SK-N-SH (cell line): ENCODE measurements at places on chromosomes 6 and 20.

GRCh38 chr6:111583986-111584385 lies 21.7 kb downstream of the TRAF3IP2 start:
- DNase-seq = no peak

- DNase-seq = no peak
Measured at GRCh38 chr6:136210398-136211165, 39.5 kb downstream of the MTFR2 start.

DNA sequence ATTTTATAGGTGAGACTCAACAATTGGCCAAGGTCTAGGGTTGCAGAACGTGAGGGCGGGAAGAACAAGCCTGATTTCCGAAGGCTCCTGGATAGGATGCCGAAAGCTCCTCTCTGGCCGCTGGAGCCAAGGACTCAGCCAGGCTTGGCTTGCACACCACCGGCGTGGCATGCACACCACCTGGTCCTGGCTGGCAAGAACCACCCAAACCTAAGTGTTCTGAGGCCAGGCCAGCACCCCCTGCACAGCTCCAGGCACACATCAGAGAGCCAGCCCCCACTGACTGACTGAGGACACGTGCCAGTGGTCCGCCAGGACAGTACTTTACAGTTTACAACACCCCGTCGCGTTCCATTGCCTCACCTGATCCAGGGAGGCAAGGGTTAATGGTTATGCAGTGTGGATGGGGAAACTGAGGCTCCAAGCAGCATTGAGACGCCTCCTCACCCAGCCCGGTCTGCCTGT lies 414 bp downstream of the TGM2 start:
- no peak for DNase-seq

- peak; percentile 76 for DNase-seq
Measured at GRCh38 chr20:50303573-50304500, 113.2 kb downstream of the CEBPB start.

DNA sequence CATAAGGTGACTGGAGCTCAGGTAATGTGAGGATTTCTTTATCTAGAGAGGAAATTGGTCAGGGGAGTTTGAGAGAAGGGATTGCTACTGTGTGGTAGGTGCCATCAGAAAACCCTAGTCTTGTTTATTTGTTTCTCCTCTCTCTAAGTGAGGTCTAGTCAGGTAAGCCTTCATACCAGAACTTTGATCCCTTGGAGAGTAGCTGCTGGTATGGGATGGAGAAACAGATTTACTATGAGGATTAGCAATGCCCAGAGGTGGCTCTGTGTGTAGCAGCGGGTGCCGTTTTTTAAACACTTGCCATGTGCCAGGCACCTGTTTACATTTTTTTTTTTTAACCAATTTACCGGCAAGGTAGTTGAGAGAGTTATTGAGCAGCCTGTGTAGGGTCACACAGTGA lies 19.5 kb downstream of the CMTR1 start:
- DNase-seq = no peak

DNA sequence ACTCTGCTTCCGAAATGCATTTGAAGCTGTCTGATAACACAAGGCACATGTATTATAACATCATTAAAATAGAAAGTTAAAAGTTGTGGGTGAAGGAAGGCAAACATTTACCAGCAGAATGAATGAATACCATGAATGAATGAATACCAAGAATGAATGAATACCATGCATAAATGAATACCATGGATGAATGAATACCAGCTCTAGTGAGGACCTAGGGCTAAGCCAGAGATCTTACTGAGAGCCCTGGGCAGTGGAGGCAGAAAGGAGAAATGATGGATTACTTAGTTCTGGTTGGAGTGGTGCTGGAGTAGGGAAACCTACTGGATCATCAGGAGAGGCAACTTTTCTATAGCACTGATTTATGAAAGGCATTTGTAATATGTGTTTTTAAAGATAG lies 998.0 kb downstream of the KIF16B start:
- no peak for DNase-seq

DNA sequence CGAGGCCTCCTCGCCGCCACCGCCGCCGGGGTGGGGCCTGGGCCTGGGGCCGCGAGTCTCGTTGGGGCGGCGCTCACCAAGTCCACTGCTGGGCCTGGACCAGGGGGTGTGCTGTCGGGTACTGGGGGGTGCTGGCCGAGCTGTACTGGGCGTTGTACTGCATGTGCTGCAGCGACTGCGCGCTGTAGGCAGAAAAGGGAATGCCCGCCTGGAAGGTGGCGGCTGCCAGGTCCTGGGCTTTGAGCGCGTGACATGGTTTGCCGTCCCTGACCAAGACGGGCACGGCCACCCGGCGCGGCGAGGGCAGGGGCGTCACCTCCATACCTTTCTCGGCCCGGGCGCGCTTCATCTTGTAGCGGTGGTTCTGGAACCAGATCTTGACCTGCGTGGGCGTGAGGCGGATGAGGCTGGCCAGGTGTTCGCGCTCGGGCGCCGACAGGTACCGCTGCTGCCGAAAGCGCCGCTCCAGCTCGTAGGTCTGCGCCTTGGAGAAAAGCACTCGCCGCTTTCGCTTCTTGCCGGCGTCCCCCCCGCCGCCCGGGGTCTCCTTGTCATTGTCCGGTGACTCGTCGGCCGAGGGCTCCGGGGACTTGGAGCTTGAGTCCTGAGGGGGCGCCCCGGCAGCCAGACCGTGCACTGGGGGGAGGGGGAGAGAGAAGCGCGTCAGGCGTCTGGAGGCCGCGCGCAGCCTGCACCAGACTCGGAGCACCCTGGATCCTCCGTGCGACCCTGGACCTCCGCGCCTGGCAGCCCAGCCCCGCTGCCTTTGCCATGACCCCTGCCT lies 1.8 kb downstream of the NKX2-2 start:
- DNase-seq = peak; percentile 49

GRCh38 chr20:40741507-40742106 lies 52.6 kb upstream of the MAFB start:
- DNase-seq = no peak

GRCh38 chr6:150075034-150075421 lies 6.1 kb upstream of the ULBP3 start:
- DNase-seq = no peak

GRCh38 chr6:123316733-123317323 lies 319.9 kb downstream of the TRDN start:
- peak; percentile 0 for DNase-seq

GRCh38 chr6:139323511-139324300 lies 31.9 kb upstream of the TXLNB start:
- DNase-seq = peak; percentile 7

DNA sequence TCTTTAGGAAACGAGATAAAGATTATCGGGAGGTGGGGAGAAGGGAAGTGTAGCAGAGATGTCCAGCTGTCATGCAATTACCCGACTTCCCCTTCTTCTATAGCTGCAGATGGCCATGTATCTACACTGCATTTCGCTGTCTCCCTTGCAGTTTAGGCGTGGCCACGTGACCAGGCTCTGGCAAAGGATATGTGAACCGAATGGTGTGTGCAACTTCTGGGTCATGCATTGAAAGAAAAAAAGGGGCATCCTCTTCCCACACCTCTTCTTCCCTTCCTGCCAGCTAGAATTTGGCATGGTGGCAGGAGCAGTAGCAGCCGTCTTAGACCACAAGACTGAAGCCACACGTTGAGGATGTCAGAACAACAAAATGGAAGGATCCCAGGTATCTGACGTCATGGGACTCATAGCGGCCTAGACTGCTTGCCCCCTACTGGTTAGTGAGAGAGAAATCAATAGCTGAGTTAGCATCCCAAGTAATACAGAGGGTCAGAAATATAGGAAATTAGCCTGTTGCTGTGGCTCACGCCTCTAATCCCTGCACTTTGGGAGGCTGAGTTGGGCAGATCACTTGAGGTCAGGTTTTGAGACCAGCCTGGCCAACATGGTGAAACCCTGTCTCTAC lies 32.8 kb downstream of the TCF15 start:
- no peak for DNase-seq

DNA sequence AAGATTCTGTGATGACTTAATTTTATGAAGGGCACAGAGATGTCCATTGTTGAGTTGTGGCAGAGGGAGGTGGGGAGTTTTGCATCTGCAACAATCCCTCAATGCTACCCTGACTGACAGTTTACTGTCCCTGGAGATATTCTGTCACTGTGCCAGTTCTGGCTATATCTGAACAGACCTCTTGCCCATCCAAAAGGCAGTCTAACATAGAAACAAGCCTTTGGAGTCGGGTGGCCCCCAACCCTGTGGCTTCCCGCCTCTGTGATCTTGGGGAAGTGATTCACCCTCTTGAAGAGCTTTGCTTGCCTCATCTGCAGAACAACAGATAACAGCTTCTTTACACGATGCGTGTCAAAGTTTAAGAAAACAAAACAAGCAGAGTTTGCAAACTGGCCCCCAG lies 3.8 kb upstream of the E2F1 start:
- no peak for DNase-seq

DNA sequence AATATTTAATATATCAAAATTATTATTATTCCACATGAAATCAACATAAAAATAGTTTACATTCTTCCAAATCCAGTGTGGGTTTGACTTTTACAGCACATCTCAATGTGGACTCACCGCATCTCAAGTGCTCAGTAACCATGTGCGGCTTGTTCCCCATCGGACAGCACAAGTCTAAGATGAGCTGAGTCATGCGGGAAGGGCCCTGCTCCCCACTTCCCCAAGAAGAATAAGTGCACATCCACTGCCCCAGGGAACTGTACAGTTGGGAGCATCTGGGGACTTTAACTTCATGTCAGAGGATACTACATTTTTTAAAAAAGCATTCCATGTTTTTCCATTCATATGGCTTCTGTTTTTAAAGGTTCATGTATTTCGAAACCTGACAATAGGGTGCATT lies 325.6 kb downstream of the BTBD3 start:
- no peak for DNase-seq

GRCh38 chr6:76831299-76831698 lies 632.0 kb downstream of the HTR1B start:
- no peak for DNase-seq

DNA sequence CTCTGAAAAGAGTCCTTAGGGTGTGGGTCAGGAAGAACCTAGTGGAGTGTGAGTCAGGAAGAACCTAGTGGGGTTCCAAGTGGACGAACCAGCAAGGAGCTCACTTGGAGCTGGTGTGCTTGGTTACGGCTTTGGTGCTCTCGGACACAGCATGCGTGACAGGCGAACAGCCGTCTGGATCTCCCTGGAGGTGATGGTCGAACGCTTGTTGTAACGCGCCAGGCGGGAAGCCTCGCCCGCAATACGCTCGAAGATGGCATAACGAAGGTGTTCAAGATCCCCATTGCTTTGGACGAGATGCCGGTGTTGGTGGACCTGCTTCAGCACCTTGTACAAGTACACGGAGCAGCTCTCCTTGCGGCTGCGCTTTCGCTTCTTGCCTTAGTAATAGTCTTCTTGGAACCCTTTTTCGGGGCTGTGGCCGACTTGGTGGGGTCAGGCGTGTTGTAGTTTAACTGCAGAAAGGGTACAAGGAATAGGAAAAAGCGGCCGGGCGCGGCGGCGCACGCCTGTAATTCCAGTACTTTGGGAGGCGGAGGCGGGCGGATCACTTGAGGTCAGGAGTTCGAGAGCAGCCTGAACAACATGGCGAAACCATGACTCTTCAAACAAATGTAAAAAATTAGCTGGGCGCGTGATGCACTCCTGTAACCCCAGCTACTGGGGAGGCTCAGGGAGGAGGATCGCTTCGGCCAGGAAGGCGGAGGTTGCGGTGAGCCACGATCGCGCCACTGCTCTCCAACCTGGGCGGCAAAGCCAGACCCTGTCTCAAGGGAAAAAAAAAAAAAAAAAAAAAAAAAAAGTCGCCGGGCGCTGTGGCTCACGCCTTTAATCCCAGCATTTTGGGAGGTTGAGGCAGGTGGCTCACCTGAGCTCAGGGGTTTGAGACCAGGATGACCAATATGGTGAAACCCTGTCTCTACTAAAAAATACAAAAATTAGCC lies 48.0 kb downstream of the OR2B2 start:
- no peak for DNase-seq

- no peak for DNase-seq
Measured at GRCh38 chr6:26318459-26319404, 46.3 kb upstream of the BTN3A2 start.

DNA sequence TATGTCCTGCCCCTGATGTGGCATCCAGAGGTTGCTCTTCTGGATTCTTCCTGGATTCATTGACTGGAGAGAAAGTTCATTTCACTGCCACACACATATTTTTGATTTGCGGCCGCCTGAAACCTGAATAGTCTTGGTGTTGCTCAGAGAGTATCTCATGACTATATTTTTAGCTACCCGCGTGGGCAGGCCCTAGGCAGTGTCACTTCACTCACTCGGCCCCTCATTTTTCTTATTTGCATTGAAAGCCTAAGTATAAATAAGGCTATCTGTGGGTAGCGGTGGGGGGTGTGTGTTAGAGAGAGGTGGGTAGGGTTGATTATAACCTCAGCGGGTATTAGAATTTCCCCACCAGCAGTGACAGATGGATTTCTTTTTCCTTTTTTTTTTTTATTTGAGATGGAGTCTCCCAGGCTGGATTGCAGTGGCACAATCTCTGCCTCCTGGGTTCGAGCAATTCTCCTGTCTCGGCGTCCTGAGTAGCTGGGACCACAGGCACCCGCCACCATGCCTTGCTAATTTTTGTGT lies 113.5 kb downstream of the JARID2 start:
- DNase-seq = no peak

GRCh38 chr20:31560094-31560745 lies 44.9 kb upstream of the ID1 start:
- peak; percentile 68 for DNase-seq

GRCh38 chr20:24579475-24579874 lies 110.0 kb downstream of the SYNDIG1 start:
- no peak for DNase-seq

DNA sequence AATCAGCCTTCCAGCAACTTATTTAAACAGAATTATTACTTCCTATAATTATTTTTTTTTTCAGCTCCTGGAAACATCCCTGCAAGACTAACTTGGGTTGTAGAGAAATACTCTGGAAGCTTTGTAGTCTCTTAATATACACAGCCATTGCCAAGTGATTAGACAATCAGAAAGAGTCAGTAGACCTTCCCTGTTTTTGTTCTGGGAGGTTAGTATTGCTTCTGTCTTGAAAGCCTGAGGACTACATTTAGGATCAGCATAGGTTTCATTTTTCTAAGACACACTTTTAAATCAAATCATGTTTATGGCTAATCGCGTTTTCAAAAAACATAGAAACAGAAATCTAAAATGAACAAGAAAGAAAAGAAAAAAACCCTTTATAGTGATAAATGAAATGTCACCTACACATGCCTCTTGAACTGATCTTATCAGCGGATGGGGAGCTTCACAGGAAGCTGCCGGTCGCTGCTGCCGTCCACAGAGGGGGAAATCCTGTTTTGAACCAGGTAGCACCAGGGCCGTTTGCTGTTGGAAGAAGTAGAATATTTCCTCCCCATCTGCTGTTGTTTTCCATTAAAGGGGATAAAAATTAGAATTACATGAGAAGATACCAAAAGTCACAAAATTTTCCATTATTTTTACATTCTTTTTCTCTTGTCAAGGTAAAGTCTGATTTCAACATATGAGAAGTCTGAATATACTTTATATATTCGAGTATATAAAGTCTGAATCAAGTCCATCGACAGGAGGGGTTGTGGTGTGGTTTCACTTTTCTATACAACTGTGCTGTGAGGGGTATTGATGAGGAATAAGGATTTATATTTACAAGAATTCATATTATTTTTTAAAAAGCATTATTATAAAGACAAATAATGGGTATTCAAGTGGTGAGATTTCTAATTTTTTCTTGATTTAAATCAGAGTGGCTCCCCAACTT lies 94.6 kb downstream of the ARMC2 start:
- peak; percentile 51 for DNase-seq
